Left kidney (tissue), 8 donors: ENCODE measurements at places on chromosomes 4 and X. TPM values are rescaled to one million over a fixed set of nuclear protein-coding genes. Genes with fewer than 3 reads are reported as not detected.
A peak's percentile ranks its signal among the peaks of the same experiment; 100 is the strongest.

- peak; percentile 30 for DNase-seq
These were observed 73.0 kb upstream of the FRMPD4 start for GRCh38 chrX:12065251-12065650.

- no peak for DNase-seq
These were observed 562 bp downstream of the AKAP17A start for GRCh38 chrX:1591863-1592469.

DNA sequence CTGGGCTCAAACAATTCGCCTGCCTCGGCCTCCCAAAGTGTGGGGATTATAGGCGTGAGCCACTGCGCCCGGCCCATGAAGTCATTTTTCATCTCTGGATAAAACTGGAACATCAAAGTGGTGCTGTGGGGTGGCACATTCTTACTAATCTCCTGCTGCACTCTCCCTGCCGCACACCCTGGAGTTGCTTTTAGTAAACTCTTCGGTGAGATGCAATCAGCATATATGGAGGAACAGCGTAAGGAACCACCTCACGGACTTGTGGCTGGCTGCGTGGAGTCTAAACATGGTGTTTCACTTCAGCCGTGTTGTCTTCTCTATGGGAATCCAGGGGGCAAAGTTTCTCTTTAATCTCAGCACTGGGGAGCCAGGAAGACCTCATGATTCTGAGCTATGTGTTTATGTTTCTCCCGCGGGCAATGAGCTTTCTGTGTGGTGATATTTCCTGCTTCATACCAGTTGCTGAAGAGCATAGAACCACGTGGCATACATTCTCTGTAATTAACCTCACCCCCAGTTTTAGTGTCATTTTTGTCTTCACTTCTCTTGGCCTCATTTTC, 2.1 kb upstream of the RHOH start:
- no peak for DNase-seq

The TCEAL7 gene
- polyA plus RNA-seq = 37.6 TPM
